ENCODE measurements at places on chromosomes 4 and X. TPM values are rescaled to one million over a fixed set of nuclear protein-coding genes. Genes with fewer than 3 reads are reported as not detected.

DNA sequence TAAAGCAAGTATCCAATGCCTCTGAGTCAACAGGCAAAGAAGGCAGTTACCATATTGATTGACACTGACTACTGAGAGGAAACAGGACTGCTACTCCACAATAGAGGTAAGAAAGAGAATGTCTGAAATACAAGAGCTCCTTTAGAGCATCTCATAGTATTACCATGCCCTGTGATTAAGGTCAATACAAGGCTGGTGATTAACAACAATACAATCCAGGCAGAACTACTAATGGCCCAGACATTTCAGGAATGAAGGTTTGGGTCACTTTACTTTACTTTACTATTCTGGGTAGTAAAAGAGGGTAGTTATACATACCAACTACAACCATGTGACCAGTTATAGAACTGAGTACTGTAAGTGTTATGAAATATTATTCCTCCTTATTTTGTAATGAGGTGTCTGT lies 44.5 kb downstream of the BRWD3 start:
- no peaks in the 10 kb centered on the region for H3K27me3 ChIP-seq
- H3K4me3 ChIP-seq = no peak overlapping the region
- H3K27ac ChIP-seq = no peak overlapping the region
- H3K4me1 ChIP-seq = no peaks in the 10 kb centered on the region
- no peak for DNase-seq
- H3K36me3 ChIP-seq = no peaks in the 10 kb centered on the region

DNA sequence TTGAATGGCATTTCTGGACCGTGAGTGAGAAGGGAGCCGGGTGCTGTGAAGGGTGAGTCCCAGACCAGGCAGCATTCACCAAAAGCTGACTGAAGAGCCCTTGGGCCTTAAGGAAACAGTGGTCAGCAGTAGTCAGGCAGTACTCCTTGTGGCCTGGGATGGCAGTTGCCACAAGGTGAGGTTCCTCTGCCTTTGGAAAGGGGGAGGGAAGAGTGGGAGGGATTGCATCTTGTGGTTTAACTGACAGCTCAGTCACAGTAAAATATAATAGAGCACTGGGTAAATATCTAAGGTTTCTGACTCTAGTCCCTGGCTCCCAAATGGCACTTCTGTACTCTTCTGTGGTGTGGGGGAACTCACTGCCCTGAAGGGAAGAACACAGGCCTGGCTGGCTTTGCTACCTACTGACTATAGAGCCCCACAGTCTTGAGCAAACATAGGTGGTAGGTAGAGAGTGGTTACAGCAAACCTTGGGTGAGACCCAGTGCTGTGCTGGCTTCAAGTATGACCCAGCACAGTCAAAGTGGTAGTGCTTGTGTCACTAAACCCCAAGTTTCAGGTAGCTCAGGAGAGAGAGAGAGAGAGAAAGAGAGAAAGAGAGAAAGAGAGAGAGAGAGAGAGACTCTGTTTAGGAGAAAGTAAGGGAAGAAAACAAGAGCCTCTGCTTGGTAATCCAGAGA lies 154.2 kb downstream of the TEX11 start:
- H3K4me1 ChIP-seq = no peaks in the 10 kb centered on the region
- no peak for DNase-seq
- no peak overlapping the region for H3K27ac ChIP-seq

- H3K4me3 ChIP-seq = peak overlapping the region; percentile 43
- H3K27me3 ChIP-seq = peaks cover 35% of the 10 kb centered on the region
- DNase-seq = peak; percentile 95
- H3K36me3 ChIP-seq = no peaks in the 10 kb centered on the region
- peaks cover 12% of the 10 kb centered on the region for H3K4me1 ChIP-seq
- H3K27ac ChIP-seq = no peak overlapping the region
These were observed 1.0 kb upstream of the GABRG1 start for GRCh38 chr4:46124773-46125413.

- peaks cover 19% of the 10 kb centered on the region for H3K4me1 ChIP-seq
- no peak overlapping the region for H3K4me3 ChIP-seq
- no peaks in the 10 kb centered on the region for H3K36me3 ChIP-seq
- no peak for DNase-seq
- H3K27me3 ChIP-seq = no peaks in the 10 kb centered on the region
- no peak overlapping the region for H3K27ac ChIP-seq
These were observed 71.6 kb upstream of the DHX15 start for GRCh38 chr4:24655971-24656370.

GRCh38 chr4:39054497-39054896 lies 7.5 kb upstream of the KLHL5 start:
- H3K4me1 ChIP-seq = peaks cover 36% of the 10 kb centered on the region
- H3K27me3 ChIP-seq = no peaks in the 10 kb centered on the region
- H3K27ac ChIP-seq = no peak overlapping the region
- H3K4me3 ChIP-seq = peak overlapping the region; percentile 9
- peak; percentile 65 for DNase-seq

- H3K4me3 ChIP-seq = no peak overlapping the region
- H3K36me3 ChIP-seq = no peaks in the 10 kb centered on the region
These were observed 571.5 kb upstream of the AMOT start for GRCh38 chrX:113412106-113412505.

DNA sequence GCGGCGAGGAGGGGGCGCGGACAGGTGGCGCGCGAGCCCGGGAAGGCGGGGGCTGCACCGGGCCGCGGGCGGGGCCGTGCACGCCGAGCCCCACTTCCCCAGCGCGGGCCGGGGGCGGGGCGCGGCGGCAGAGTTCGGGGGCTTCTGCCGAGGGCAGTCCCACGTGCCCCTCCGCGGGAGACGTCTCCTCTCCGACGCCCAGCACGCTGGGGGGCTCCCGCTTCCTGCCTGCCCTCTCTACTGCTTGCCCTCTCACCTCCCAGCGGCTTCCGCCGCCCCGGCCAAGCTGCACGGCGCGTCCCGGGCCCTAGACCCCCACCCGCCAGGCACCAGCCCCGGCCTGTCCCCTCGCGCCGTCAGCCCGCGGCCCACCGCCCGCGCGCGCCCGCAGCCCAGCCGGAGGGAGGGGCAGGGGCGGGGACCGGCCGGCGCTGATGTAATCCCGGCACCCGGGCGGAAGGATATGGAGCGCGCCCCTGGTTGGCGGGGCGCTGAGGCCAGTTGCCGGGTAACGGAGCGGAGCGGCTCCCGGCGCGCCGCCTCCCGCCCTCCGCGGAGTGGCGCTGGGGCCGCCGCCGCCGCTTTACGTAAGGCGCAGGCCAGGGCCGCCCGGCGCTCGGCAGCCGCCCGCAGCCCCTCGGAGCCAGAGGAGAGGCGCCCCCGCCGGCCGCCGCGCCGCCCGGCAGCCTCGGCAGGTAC lies at the start of gene KIAA0232:
Gene KIAA0232 (plus strand): TSS at position 581 of the 699 bp plus-strand sequence. CDS start 41,727 bp downstream, outside the sequence.
- H3K4me1 ChIP-seq = peaks cover 34% of the 10 kb centered on the region
- H3K27ac ChIP-seq = peak within 1 kb of the TSS; percentile 94
- H3K36me3 ChIP-seq = no peaks in the 10 kb centered on the region
- H3K27me3 ChIP-seq = peaks cover 11% of the 10 kb centered on the region
- peak; percentile 98 for DNase-seq

- no peaks in the 10 kb centered on the region for H3K4me1 ChIP-seq
- peak; percentile 69 for DNase-seq
- no peaks in the 10 kb centered on the region for H3K27me3 ChIP-seq
- no peak overlapping the region for H3K27ac ChIP-seq
These were observed 58.2 kb upstream of the DYNLT3 start for GRCh38 chrX:37905436-37906147.

GRCh38 chrX:54695816-54696487 lies 102.1 kb downstream of the ITIH6 start:
- no peak for DNase-seq
- H3K4me3 ChIP-seq = no peak overlapping the region
- H3K27ac ChIP-seq = no peak overlapping the region
- H3K27me3 ChIP-seq = no peaks in the 10 kb centered on the region

DNA sequence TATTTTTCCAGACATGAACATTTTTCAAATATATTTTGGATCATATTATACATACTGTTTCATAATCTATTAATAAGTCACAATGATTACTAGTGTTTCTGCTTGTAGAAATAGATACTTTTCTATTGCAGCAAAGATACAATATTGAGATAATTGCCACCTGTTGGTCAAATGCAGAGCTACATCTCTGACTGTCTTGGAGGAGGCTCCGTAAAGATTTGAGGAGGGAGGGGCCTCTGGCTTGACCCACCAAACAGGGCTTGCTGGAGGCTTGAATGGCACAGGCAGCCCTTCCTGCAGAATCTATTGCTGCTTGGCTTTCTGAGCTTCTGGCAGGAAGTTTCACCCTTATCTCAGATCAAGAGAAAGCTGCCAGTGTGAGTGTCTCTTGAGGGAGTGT lies 99.3 kb upstream of the ARMCX2 start:
- peak; percentile 75 for DNase-seq
- no peaks in the 10 kb centered on the region for H3K27me3 ChIP-seq
- H3K4me1 ChIP-seq = no peaks in the 10 kb centered on the region
- no peak overlapping the region for H3K4me3 ChIP-seq

DNA sequence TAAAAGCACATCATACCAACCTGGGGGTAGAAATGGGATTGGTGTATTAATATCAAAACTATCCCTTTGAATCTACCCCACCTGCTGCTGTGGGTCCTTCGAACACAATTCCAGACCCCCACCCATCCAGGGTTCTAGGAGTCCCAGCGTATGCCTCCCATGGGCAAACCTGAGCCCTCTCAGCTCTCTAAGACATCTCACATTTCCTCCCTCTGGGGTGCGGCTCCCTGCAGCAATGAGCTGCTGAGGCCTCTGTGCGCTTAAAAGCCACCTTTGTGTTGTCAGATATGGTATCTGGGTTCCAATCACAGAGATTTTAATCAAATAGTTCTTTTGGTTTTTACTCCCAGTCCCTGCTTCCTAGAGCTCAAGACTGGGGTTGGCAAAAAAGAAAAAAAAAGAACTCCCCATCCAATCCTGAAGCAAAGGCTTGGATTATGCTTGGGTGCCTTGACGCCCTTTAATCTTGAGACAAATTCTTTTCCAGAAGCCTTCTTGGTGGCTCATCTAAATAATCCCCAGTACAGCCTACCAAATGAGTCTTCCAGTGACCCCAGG lies 37.5 kb upstream of the NOCT start:
- peaks cover 33% of the 10 kb centered on the region for H3K4me1 ChIP-seq
- H3K4me3 ChIP-seq = no peak overlapping the region

DNA sequence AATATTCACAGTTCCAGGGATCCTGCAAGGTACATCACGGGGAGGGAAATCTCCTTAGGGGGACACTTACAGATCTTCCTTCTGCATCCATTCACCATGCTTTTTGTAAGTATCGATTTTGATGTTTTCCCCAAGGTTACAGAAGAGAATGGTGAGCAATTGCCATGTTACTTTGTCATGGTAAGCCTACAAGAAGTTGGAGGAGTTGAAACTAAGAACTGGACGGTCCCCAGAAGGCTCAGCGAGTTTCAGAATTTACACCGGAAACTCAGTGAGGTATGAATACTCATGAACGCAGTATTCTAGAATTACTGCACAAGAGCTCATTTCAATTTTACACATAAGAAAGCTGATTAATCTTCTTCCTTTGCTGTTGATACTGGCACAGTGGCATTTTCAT lies 53.9 kb downstream of the LRP2BP start:
- DNase-seq = no peak
- H3K27ac ChIP-seq = no peak overlapping the region
- peaks cover 11% of the 10 kb centered on the region for H3K36me3 ChIP-seq
- no peaks in the 10 kb centered on the region for H3K4me1 ChIP-seq

- no peaks in the 10 kb centered on the region for H3K27me3 ChIP-seq
- no peak overlapping the region for H3K27ac ChIP-seq
- no peaks in the 10 kb centered on the region for H3K36me3 ChIP-seq
These were observed 378.5 kb downstream of the FAT4 start for GRCh38 chr4:125693228-125693627.

GRCh38 chr4:85268961-85269360 lies 206.0 kb upstream of the ARHGAP24 start:
- no peak for DNase-seq
- H3K27me3 ChIP-seq = no peaks in the 10 kb centered on the region
- H3K4me3 ChIP-seq = no peak overlapping the region
- no peak overlapping the region for H3K27ac ChIP-seq

GRCh38 chr4:70179811-70180210 lies 15.7 kb upstream of the ODAM start:
- no peak for DNase-seq
- no peaks in the 10 kb centered on the region for H3K4me1 ChIP-seq
- H3K36me3 ChIP-seq = no peaks in the 10 kb centered on the region
- H3K4me3 ChIP-seq = no peak overlapping the region
- H3K27me3 ChIP-seq = no peaks in the 10 kb centered on the region

DNA sequence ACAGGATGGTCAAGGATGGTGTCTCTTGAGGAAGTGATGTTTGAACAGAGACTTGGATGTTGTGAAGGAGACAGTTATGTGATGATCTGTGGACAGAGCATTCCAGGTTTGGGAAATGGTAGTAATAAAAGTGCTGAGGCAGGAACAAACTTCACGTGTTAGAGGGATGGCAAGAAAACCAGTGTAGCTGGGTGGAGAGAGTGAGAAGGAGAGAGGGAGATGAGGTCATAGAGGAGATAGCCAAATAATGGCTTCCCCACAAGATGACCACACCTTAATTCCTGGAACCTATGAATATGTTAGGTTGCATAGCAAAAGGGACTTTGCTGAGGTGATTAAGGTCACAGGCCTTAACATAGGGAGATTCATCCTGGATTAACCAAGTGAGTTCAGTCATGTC lies 75.6 kb upstream of the GPR50 start:
- H3K4me1 ChIP-seq = no peaks in the 10 kb centered on the region
- no peaks in the 10 kb centered on the region for H3K36me3 ChIP-seq
- DNase-seq = no peak
- H3K4me3 ChIP-seq = no peak overlapping the region

DNA sequence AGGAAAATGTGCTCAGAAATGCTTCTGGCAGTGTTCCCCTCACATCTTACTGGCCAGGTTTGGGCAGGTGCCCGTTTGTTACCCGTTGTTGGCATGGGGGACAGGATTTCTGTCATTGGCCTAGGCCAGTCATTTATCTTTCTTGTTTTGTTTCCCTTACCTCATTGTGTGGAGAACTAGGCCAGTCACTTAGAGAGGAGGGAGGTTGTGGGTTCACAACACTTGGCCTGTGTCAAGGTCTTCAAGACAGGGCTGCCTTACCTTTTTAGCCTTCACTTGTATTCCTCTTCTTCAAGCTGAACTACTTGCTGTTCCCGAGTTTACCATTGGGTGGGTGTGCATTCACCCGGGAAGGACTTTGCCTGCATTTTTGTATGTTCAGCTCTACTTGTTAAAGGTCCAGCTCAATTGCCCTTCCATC lies 17.7 kb downstream of the SNX25 start:
- no peak overlapping the region for H3K4me3 ChIP-seq
- no peaks in the 10 kb centered on the region for H3K36me3 ChIP-seq
- no peaks in the 10 kb centered on the region for H3K27me3 ChIP-seq
- no peaks in the 10 kb centered on the region for H3K4me1 ChIP-seq
- no peak for DNase-seq

The COL4A5 gene
- total RNA-seq = 115 TPM

The CDKL2 gene
- 2.9 TPM for total RNA-seq

The ARHGAP4 gene
- total RNA-seq = 17.9 TPM

The IL15 gene
- not detected for total RNA-seq

The P2RY8 gene
- 0.68 TPM for total RNA-seq

Data from neural progenitor cell (in vitro differentiated cells).